NCI-H2081 (cell line): ENCODE measurements at places on chromosomes 12 and 14.

DNA sequence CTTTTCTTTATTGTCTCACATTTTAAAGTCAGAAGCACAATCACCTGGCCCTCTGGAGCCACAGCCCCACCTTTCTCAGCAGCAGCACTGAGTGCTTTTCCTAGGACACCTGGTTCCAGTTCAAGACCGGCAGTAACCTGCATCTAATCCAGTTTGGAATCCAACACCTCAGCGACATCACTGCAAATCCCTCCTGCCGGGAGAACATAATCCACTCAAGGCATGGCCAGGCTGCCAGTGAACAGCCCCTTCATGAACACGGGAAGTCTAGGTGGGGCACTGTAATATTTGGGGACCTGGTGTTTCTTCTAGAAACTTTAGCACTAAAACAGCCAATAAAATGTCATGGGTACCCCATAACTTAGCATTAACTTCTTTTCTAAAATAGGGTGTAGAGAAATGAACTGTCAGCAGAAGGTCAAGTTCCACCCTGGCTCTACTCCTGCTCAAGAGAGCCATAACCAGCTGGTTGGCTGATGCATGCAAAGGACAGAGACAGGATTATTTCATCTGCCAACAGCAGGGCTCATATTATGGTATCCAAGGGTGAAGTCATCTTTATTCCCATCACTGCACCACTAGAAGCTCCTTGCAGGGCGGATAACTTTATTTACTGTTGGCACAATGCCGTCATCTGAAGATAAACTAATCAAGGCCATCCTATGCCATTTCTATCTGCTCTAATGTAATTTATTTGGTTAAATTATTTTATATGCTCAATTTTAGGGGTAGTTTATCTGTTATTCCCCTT is 76.7 kb downstream of the TTC7B start:
- DNase-seq, result no peak

DNA sequence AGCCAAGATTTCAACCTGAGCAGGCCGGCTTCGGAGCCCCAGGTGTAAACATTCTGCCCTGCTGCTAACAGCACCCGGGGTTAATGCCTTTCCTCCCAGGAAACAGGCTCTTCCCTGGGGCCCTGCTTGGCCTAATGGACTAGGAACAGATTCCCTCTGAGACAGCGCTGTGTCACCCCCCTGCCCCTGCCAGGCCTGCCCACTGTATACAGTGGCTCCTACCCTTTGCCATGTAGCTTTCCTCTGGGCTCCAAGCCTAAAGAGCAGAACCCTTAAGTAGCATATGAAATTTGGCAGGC is 28.3 kb upstream of the BCDIN3D start:
- no peak for DNase-seq

DNA sequence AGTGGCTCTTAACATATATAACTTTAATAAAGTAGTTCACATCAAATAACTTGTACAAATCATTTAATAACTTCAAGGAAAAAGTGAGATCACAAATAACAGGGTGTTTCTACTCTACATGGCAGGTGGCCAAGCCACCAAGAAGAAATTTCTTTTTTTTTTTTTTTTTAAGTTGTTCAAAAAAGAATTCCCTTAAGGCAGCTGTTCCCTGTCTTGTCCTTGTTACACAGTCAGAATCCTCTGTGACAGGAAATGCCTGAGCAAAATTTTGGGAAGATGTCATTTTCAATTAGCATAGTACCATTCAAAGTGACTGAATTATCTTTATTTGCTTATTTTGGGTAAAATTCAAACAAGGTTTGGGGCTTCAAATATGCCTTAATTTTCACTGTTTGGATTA is 79.4 kb downstream of the LIN7A start:
- DNase-seq, result no peak

DNA sequence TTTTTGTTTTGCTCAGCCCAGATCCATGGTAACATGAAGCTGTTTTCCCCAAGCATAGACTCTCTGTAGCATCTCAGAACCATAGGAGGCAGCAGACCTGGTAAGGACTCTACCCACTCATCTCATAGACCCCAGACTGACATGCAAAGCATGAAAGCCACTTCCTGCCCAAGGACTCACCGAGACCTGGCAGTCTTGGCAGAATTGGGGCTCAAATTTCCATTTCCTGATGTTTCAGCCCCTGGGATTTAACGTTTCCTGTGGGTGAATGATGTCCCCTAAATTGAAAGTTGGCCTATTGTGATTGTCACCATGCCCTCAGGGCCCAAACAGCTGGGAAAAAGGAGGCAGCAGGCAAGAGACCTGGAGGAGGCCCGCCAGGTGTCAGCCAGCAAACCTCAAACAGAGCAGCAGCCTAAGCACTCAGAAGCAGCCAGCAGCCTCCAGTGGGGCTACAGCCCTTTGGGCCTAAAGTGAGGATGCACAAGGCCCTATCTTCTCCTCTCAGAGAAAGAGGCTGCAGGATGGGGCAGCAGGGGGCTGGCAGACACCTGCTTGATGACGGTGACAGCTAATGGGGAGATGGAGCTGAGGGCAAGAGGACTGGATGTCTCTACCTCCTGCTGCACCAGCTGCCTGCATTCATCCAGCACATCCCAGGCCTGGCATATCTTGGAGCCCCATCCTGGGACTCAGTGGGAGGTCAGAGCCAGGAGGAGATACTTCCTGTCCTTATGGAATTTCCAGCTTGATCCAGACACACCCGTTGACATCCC is 8.5 kb downstream of the KRT85 start:
- no peak for DNase-seq

- no peak for DNase-seq
Observed at GRCh38 chr12:45580356-45580969, 149.0 kb upstream of the ARID2 start.

DNA sequence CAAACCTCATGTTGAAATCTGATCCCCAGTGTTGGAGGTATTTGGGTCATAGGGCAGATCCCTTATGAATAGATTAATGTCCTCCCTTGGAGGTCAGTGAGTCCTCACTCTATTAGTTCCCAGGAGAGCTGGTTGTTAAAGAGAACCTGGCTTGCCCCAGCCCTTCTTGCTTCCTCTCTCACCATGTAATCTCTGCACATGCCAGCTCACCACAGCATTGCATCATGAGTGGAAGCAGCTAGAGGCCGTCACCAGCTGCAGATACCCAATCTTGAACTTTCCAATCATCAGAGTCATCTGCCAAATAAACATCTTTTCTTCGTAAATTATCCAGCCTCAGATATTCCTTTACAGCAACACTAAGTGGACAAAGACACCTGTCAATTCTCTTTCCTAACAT is 161.8 kb upstream of the IGF1 start:
- no peak for DNase-seq

DNA sequence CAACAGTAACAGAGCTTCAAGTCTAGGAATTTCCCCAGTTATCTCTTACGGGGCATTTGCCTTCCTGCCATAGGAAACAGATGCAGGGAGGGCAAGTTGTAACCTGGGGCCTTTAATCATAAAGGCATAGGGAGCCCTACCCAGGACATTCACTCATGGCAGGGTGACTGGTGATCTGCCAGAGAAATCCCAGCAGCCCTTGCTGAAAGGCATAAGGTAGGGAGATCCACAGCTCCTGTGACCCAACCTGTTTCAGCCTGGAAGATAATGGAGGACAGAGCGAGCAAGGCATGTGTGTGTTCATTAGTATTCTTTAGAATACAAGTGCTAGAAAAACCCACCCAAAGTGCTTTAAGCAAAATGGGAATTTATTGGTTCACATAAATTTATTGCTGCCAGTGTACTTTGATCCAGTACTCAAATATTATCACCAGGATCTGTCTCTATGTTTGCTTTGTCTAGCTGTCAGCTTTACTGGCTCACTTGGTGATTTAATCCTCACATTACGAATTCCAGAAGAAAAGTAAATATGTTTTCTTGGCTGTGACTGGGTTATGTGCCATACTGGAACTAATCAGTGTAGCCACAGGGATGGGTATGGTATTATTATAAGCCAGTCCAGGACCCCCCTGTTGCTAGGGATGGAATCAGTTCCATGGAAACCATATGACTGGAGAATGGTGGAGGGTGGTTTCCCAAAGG is 21.1 kb upstream of the AKAP6 start:
- DNase-seq, result peak; percentile 92

DNA sequence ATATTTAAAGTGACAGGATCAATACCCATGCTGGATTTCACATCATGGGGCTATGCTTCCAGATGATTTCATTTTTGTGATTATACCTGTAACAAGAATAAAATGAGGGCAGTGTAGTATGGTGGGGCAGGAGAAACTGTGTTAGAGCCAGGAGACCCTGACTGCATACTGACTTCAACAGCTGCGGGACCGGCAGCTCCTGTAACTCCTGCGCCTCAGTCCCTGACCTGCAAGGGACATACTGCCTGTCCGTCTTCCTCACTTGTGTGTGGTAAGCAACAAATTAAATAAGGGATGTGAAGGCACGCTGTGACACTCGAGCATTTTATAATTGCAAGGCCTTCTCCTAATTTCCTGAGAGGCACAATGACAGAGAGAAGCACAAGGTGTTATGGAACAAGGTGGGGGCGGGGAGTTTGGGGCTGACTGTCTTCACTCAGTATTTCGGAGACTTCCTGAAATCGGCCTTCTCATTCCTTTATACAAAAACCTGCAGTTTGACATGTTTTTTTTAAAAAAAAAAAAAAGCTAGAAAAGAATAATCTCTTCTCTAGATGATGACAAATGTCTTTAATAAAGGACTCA is 164.2 kb downstream of the TTC7B start:
- no peak for DNase-seq

DNA sequence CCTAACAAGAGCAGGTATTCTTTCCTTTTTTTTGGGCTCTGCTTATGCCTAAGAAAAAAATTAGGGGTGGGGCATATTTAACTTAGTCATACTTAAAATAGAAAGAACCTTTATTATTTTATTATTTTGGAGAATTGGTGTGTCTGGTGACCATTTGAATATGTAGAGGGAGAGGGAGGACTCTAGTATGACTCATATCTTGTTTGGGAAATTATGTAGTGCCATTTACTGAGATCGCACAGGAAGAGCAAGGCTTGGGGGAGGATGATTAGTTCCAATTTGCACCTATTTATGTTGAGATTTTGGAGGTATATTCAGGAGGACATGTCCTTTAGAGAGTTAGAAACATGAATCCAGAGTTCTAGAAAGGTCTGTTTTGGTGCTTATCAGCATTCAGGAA is 9.9 kb downstream of the ZNF410 start:
- no peak for DNase-seq

DNA sequence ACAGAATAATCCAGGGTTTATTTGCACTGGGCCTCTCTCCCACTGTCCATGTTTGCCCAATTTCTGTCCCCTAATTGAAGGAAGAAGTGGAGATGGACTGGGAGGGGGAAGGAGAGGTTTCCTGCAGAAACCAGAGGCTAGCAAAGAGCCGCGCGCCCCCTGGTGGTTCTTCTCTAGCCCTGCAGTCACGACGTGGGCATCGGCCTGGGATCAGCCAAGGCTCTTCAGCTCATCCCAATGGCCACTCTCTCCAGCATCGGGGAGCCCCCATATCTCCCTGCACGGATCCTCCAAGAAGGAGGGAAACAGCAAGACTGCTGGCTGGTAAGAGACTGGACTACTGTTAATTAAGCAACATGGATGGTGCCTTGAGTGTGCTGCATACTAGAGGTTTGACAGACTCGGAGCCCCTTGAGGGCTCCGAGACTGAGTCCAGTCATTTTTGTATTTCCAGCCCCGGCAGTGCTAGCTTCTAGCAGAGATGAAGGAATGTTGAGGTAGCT is 18.7 kb downstream of the ZBTB39 start:
- peak; percentile 72 for DNase-seq

- no peak for DNase-seq
Observed at GRCh38 chr14:98694541-98694940, 577.5 kb downstream of the BCL11B start.

DNA sequence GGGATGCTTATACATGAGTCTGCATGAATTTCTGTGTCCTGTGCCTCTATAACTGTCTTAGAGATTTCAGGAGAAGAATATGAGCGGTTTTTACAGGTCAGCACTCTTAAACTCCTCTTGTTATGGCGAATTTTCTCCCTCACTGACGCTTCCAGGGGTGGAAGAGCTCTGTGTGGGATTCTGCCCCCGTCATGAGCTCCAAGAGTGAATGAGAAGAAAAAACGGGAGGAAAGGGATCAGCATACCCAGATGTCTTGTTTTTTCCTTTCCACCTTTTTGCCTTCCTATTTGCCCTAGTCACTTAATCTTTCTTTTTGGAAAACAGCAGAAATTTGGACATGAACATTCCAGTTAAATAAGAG is 651 bp downstream of the PFKM start:
- no peak for DNase-seq

DNA sequence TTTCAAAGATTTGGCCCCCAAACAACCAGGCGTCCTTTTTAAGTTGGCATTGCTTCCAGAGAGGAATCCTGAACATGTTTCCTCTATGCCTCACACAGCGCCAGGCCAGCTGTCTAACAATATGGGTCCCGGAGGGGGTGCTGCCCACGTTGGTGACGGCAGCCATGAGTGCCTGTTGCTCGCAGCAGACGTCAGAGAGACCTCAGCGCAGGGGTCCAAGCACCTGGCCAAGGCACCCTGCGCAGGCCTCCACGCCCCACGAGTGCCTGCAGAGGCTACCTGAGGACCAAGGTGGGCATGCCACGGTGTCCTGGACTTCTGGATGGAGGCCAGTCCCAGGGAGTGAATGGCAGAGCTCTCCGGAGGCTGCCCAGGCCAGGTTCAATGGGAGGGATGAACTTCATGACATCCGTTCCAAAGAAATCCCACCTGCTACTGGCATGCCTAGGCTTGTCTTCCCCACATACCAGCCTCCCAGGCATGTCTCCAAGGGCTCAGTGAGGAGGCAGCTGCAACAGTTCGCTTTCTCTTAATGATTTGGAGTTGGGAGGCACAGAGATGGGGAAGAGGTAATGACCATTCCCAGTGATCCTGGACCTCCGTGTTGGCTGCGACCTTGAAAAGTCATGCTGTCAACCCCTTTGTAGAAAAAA is 11.6 kb upstream of the FOXN3 start:
- DNase-seq, result peak; percentile 77

DNA sequence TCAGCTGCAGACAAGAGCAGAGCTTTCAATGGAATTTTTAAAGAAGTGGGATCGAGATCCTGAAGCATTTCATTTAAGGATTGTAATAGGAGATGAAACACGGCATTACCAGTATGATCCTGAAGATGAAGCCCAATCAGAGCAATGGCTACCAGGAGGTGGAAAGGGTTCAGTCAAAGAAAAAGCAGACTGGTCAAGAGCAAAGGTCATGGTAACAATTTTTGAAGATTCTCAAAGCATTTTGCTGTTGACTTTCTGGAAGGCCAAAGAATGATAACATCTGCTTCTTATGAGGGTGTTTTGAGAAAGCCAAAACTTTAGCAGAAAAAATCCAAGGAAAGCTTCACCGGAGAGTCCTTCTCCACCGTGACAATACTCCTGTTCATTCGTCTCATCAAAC is 204.3 kb upstream of the EEA1 start:
- no peak for DNase-seq

GRCh38 chr12:67662910-67663538 is 14.5 kb downstream of the DYRK2 start:
- no peak for DNase-seq

- no peak for DNase-seq
Observed at GRCh38 chr12:120930032-120930431, 25.9 kb upstream of the SPPL3 start.

DNA sequence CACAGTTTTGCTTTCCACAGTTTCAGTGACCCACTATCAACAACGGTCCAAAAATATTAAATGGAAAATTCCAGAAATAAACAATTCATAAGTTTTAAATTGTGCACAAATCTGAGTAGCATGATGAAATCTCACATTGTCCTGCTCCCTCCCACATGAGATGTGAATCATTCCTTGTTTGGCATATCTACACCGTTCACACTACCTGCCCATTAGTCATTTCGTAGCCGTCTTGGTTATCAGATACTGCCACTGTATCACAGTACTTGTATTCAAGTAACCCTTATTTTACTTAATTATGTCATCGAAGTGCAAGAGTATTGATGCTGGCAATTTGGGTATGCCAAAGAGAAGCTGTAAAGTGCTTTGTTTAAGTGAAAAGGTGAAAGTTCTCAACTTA is 145.3 kb downstream of the SLC5A8 start:
- no peak for DNase-seq
